Transverse colon (tissue), 4 donors: ENCODE measurements at places on chromosomes 7 and 10.

GRCh38 chr10:114638821-114639625 is 19.1 kb downstream of the ABLIM1 start:
- no peak for DNase-seq

DNA sequence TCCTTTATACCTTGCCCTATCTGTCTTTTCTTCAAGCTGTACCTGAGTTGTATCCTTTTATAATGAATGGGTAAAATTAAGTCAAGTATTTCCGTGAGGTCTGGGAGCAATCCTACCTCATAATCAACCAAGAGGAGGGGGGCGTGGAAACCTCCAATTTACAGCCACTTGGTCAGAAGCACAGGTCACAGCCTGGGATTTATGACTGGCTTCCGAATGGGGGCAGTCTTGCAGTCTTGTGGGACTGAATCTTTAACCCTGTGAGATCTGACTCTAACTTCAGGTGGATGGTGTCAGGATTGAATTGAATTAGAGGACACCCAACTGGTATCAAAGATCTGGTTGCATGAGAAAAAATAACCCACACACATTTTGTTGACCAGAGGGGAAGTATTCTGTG is 23.5 kb upstream of the KCNMA1 start:
- DNase-seq, result no peak

DNA sequence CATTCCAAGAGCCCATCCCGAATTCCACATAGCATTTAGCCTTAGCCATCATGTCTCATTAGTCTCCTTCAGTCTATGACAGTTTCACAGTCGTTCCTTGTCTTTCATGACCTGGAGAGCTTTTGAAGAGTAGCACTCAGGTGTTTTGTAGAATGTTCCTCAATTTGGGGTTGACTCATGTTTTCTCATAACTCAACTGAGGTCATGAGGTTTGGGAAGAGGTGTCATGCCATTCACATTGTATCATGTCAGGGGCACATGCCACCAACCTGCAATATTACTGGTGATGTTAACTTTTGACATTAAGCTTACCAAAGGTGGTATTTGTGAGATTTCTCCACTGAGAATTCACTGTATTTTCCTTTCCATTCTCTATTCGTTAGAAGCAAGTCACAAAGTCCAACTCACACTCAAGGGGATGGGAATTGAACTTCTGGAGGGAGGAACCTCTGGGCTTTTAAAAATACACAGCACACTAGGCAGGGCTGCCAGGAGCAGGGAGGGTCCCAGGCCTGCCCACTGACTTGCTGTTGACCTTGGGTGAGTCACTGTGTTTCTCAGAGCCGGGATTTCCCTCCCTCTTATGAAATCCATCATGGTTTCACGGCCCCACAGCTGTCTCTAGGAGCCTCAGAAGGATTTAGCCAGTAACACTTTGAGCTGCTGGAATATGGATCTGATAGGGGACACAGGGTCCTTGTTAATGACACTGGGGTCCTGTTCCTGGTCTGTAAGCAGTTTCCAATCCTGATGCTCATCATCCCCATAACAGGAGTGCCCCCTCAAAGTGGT is 74.4 kb upstream of the TCF7L2 start:
- peak; percentile 51 for DNase-seq

DNA sequence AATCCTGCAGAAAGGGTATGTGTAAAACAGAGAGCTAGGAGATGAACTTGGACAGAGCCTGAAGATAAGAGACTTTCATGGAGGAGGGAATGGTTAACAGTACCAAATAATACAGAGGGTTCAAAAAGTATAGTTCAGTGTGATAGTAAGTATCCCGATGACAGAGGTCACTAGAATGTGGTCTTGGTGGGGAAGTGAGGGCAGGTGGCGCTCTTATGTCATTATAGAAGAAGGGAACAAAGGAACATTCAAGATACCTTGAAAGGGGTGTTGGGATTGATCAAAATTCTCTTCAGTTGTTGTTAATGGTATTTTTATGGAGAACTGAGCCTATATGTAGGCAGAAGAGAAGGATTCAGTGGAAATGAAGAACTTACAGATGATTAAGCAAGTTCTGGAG is 312.5 kb downstream of the SUGCT start:
- DNase-seq, result no peak

- DNase-seq, result no peak
These were observed 89.3 kb upstream of the ADRB1 start for GRCh38 chr10:113954409-113954808.

GRCh38 chr7:131909151-131909768 is 352.8 kb upstream of the PODXL start:
- peak; percentile 13 for DNase-seq

DNA sequence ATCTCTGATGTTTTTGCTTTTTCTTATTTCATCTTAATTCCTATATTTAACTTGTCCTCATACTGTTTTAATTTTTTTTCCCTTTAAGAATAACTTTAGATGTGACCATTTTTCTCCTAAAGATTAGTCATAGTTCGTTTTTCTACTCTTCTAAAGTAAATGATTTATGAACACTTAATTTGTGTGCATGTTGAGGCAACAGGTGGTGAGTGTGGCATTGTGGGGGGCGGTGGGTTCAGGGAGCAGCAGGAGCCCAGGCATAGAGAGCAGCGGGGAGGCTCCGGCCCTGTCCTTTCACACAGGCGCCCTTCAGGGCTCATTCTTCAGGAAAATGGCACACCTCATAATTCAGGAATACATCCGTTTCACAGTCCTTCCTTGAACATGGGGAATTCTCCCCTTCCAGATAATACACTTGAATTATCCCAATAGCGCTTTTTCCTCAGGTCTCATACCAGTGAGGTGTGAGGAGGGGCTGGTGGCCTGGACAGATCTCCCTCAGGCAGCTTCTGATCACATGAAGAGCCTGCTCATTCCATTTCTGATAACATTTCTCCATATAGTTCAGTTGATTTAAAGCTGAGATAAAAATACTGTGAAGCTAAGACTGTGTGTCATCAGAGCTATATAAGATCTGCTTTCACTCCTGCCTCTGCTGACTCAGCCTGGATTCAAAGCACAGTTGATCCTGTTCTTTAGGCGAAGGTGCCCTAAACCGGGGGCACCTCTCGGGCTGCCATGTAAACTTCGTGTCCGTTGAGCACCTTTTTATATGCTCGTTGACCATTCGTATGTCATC is 40.2 kb downstream of the CUL1 start:
- DNase-seq, result no peak

- DNase-seq, result no peak
These were observed 458.8 kb upstream of the GHITM start for GRCh38 chr10:83680470-83680891.

DNA sequence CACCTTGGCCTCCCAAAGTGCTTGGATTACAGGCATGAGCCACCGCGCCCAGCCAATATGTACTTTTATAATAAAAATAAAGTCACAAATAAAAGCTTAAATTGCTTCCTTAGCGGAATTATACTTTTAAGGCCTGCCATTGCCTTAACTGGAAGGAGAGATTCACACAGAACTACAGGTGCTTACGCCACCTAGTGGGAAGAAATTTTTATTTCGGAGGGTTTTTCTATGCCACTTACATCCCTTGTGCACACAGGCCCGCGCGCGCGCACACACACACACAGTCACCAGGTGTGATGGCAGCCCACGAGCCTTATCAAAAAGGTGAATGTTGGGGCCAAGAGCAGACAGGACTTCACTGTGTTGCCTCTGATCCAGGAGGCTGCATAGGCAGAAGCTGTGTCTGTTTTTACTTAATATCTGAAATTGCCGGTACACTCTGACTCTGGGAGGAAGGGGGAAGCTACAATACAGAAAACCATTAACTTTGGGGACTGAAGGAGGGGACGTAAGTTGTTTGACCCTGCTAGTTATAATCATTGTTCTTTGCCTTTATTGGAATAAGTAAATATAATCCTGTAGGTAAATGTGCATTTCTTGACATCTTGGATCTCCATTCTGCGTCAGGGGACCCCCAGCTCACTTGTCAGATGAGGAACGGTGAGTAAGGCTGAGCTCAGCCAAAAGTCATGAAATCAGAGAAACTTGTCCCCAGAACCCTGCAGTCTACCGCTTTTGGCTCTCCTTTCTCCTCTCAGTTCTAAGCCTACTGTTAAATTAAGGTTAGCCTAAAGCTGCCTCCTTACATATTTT is 87.1 kb downstream of the SLC16A9 start:
- peak; percentile 42 for DNase-seq

GRCh38 chr10:119061352-119061751 is 19.3 kb downstream of the EIF3A start:
- DNase-seq, result no peak

DNA sequence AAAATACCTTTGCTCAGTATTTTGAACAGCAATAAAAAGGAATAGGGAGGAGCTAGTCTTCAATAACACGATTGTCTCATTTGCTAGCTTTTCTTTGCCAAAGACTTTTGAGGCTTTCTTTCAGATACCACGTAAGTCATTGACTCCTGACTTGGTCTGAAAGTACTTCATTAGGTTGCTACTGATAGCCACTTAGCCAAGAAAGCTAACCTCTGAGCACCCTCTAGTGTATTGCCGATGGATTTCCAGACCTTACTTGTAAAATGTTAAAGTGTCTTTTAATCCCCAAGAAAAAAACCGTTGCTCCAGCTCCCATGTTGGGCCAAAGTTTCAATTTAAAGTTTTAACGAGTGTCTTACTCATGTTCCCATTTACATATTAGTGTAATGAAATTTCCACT is 63.4 kb upstream of the STRIP2 start:
- no peak for DNase-seq

DNA sequence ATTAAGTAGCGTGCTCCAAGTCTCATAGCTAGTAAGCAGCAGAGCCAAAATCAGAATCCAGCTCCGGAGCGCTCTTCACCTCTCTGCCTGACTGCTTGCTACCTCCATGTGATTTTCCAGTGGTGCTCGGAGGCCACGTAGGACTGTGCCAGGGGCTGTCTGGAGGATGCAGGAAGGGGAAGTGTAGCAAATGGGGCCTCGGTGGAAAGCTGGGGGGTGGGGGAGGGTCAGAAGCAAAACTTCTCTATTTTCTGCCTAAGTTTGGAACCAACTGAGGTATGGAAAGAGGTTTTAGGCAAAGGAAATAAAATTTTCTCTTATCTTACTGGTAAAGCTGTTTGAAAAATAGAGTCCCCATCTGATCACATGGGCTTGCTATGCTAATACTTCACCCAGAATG is 108.7 kb downstream of the TBXAS1 start:
- DNase-seq, result no peak

DNA sequence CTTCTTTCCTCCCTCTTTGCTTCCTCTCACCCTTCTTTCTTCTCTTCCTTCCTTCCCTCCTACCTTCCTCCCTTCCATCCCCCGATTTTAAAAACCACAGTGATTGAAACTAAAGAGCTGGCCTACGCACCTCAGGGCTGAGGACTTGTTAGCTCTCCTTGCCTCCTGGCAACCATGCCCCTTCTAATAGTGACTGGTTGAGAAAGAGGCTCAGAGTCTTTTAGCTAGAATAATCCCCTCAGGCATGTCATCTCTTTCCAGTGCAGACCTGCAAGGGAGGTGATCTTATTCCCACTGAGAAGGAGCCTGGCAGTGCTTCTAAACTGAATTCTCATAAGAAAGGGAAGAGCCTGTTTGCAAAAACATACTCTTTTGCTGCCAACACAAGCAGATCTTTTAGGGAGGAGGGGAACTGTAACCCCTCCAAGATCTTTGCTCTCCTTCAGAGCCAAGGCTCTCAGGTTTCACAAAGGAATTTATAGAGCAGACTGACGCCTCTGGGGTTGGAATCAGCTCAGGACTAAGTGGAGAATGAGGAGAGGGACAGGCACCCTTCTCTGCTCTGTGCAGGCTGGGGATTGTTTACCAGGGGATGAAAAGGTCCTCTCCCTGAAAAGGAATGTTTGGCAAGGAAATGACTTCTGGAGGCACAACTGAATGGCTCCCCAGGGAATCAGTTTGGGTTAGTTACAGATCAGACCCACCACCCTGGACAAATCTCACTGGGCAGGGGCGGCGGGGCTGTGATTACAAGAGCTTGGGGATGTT is 9.4 kb upstream of the ANKRD1 start:
- DNase-seq, result no peak

- no peak for DNase-seq
These were observed 53.9 kb upstream of the ZMIZ2 start for GRCh38 chr7:44694766-44695165.

- DNase-seq, result peak; percentile 44
These were observed 65.9 kb upstream of the CC2D2B start for GRCh38 chr10:95841661-95842498.

- no peak for DNase-seq
These were observed 125.7 kb downstream of the FOXP2 start for GRCh38 chr7:114540291-114540690.

DNA sequence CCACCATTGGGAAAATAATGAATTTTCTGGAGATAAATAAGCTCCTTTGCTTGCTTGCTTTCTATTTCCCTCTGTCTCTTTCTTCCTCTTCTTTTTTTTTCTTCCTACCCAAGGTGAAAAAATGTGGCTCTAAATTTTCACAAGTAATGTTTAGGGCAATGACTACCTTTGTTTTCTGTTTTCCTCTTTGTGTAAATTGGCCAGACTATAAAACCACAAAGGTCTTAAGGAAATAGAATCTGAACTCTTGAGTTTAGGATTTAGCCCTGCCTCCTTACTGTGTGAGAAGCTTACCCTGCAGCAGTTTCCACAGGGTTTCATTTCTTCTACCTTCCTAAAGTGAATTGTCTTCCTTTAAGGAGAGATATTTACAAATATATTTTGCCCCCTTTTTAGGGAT is 330.4 kb downstream of the ARL4A start:
- no peak for DNase-seq

DNA sequence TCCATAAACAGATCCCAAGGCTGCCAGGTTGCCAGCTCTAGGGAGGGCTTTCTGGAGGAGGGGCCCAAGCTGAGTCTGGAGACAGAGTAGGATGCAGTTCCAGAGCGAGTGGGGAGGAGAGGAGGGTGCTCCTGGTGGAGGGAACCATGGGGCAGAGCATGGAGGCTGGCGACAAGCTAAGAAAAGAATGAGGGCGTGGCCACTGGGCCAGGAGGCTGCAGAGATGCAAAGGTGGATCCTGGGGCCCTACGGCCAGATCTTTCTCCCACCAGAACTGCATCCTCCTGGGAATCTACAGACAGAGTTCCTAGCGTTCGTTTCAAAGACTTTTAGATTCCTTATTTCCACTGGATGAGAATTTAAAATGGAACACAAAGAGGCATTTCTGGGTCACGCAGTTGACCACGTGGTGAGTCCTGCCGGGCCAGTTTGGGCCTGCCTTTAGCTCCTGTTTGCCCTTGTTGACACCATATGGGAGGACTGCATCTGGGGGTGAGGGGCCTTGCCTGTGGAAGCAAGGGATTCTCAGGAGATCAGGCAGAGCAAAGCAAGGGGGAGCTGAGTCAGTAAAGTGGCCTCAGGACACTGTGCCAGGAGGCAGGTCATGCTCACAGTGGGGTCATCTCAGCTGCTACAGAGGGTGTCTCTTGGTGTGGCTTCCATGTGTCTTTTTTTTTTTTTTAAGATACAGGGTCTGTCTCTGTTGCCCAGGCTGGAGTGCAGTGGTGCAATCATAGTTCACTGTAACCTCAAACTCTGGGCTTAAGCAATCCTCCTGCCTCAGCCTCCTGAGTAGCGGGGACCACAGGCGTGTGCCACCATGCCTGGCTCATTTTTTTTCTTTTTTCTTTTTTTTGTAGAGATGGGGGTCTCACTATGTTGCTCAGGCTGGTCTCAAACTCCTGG is 137.8 kb downstream of the SH3PXD2A start:
- DNase-seq, result no peak

- DNase-seq, result peak; percentile 48
These were observed 570 bp upstream of the PRTFDC1 start for GRCh38 chr10:24952707-24953645.

- DNase-seq, result no peak
These were observed 30.9 kb upstream of the TMEM72 start for GRCh38 chr10:44880090-44880715.
